T47D (cell line): ENCODE measurements at places on chromosomes 5 and 9.

- no peak for DNase-seq
Observed at GRCh38 chr9:92992549-92992948, 45.2 kb downstream of the FGD3 start.

DNA sequence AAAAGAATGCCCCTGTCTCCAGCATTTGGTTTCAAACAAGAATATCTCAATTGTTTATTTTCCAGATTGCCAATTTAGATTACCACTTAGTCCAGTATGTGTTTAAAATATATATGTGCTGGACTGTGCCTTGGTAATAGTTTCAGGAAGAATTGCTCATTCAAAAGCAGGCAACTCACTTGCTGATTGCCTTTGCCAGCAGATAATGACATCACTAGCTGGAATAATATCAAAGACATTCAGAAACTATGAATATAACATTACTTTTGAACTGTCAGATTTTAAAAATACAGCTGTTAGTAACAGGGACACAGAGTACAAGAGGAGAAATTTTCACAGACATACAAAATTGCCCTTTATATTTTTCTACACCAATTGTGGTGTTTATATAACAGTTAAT lies 96.0 kb upstream of the ITGA2 start:
- DNase-seq: no peak

GRCh38 chr5:108003178-108003577 lies 332.4 kb upstream of the EFNA5 start:
- no peak for DNase-seq

- no peak for DNase-seq
Observed at GRCh38 chr9:131104016-131104740, 7.8 kb downstream of the AIF1L start.
